ENCODE measurements at places on chromosomes 5 and 9.

GRCh38 chr5:106521701-106522100, 1149.0 kb downstream of the EFNA5 start:
- no peak for DNase-seq

GRCh38 chr5:58499231-58499630, 8.0 kb downstream of the GAPT start:
- DNase-seq: no peak

- no peak for DNase-seq
Measured at GRCh38 chr9:135857843-135858242, 49.5 kb downstream of the CAMSAP1 start.

DNA sequence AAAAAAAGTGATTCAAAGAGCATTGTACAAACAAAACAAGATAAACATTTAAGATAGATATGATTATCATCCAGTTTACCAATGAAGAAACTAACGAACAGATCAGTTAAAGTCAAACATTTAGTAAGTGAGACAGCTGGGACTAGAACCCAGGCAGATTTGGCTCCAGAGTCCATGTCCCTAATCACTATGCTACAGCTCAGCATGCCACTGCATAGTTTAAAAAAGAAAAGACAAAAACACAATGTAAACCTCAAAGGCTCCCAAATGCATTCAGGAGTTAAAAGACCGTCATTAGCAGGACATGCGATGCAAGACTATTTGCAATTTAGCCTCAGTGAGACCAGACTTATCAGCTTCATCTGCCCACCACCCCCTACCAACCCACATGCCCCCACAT, 36.8 kb downstream of the DENND1A start:
- no peak for DNase-seq

- no peak for DNase-seq
Measured at GRCh38 chr5:135743705-135744411, 90.6 kb upstream of the SLC25A48 start.

- DNase-seq: no peak
Measured at GRCh38 chr5:54761213-54761701, 224.1 kb downstream of the ESM1 start.

- DNase-seq: no peak
Measured at GRCh38 chr5:179553006-179553405, 2.7 kb downstream of the RUFY1 start.

DNA sequence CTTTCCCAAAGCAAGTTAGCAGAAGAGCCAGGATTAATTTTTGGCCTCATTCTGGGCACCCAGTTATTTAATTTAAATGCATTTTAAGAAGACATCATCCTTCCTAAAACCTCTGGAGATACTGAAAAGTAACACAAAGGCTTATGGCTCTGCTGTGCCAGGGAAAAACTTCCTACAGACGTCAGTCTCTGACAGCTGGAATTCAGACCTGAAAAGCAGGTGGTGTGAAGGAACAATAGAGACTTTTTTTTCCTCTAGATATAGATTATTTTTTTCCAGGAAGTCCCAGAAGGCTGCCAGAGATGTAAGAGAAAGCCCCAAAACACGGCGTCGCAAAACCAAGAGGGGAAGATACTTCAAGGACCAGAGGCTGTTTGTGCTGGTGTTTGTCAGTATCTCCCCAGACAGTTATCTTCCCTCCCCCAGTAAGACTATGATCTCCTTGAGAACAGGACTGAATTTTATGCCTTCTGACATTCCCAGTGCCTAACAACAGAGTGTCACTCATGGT, 88.7 kb upstream of the RASEF start:
- DNase-seq: no peak
